ENCODE measurements at places on chromosomes 5 and 9. TPM values are rescaled to one million over a fixed set of nuclear protein-coding genes. Genes with fewer than 3 reads are reported as not detected.

GRCh38 chr9:104258296-104259011, 164.3 kb downstream of the SMC2 start:
- no peak for DNase-seq

QRFP gene
- 0.58 TPM for polyA plus RNA-seq

GRCh38 chr5:166979307-166979895, 1312.0 kb upstream of the WWC1 start:
- peak; percentile 10 for DNase-seq

DNA sequence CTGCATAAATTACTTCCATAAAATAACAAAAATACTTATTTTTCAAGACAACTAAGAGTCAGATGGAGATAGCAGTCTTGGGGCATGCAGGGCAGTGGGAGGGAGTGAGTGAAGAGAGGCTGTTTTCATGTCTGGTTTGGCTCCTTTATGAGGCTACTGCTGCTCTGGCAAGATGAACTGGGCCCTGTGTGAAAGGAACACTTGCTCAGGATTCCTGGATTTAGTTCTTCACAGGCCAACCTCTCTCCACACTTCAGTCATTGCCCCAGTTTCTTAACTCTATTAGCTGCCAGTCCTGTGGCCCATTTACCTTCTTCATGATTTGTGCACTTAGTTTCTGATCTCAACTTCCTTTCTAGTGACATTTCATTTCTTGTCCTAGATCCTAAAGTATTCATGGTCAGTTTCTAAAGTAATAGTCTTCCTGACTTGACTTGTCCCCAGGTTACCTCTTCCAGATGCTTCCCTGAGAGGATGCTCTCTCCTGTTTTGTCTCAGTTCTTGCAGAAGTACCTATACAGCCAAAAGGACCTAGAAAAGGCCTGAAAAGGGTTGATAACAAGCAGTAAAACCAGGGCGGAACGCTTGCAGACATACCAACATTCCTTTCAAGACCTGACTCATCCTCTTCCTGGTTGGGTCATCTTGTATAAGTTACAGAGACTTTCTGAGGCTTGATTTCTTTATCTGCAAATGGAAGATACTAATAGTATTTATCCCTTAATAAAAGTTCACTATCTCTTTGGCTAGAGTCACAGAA, 77.0 kb upstream of the ZFAND5 start:
- DNase-seq: no peak

- peak; percentile 21 for DNase-seq
These were observed 27.4 kb upstream of the CEP120 start for GRCh38 chr5:123450640-123451039.

IL13 gene
- polyA plus RNA-seq: not detected

GRCh38 chr9:137959641-137960411, 82.2 kb downstream of the CACNA1B start:
- no peak for DNase-seq

SHROOM1 gene
- polyA plus RNA-seq: 16.2 TPM

DNA sequence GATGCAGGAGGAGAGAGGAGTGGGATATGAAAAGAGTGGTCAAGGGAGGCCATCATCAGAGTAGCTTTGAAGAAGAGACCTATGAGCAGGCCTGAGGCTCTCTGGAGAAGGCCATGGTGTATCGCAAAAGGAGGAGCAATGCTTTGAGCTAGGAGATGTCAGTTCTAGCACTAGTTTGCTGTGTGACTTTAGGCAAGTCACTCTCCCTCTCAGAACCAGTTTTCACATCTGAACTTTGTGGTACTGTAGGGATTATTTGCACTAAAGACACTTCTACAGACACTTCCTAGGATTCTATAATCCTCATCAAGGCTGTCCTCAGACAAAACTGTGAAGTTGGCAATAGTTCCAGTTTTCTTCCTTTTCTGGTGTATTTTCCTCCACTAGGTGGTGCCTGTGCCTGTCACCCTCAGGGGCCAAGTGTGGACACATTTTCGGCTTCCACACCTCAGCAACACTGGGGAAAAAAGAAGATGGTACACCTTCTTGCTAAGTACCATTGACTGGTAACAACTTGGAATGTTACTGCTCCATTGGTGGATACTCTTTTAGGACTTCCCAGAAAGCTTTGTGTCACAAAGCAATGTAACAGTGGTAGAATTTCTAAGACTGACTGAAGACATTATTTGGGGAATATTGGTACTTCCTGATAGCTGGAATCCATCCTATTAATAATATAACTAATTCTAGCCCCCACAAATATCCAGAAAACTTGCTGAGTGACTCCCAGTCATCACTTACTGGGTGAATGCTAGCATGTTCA, 9.9 kb downstream of the PAPPA start:
- DNase-seq: no peak

DNA sequence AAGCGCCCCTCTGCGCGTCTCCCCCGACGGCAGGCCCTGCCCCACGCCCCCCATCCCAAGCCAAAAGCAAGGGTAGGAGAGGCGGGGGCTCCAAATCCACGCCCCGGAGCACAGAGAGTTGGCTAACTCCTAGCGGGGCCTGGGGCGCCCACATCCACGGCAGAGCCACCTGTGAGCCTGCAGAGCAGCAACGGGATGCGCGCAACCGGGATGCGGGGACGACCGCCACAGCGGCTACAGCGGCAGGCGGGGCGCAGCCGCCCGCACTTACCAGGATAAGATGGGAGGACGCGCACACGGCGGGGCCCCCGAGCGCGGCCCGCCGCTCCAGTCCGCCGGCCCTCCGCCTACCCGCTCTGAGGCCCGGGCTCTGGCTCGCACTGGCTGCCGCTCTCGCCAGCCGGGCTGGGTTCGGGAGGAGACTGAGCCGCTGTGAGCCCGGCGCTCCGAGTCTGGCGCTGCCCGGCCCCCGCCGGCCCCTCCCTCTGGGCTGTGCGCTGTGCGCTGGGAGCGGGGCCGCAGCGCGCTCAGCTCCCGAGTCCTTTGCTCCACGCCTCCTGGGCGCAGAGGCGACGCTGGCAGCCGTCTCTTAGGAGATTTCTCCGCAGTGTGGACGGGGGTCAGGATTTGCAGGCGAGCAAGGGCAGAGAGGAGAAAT, at the start of gene SLC24A2:
Gene SLC24A2 (minus strand): TSS at position 424 of the 658 bp plus-strand sequence.
- DNase-seq: no peak

- no peak for DNase-seq
These were observed 5.7 kb downstream of the BRD3OS start for GRCh38 chr9:134030821-134031470.

PCDHGB4 gene
- polyA plus RNA-seq: 5.9 TPM

- DNase-seq: no peak
These were observed 139.0 kb downstream of the OLFM1 start for GRCh38 chr9:135226369-135227050.

DNA sequence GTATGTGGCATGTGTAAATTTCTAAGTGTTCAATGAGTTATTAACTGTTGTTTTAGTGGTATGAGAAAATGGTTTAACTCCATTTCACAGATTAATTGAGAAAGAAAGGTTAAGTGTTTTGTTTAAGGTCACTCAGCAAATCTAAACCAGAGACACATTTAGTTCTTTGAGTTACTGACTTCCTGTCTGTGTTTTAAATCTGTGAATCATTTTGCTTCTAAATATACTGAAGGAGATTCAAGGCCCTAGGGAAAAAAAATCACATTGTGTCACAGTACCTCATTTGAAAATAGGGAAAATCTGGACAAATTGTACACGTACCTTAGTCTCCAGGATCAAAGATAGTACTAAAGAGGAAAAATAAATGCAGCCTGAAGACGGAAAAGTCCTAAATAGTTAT, 368.2 kb downstream of the TMEM161B start:
- no peak for DNase-seq

AK6 gene
- 94.8 TPM for polyA plus RNA-seq

- DNase-seq: no peak
These were observed 136.1 kb downstream of the RGS3 start for GRCh38 chr9:113599646-113600022.

GRCh38 chr9:23171479-23171878, 654.6 kb downstream of the ELAVL2 start:
- no peak for DNase-seq

GRCh38 chr5:93582167-93582462, 907 bp upstream of the NR2F1 start:
- DNase-seq: peak; percentile 44

GRCh38 chr5:161030229-161030628, 178.2 kb upstream of the ATP10B start:
- DNase-seq: no peak

DNA sequence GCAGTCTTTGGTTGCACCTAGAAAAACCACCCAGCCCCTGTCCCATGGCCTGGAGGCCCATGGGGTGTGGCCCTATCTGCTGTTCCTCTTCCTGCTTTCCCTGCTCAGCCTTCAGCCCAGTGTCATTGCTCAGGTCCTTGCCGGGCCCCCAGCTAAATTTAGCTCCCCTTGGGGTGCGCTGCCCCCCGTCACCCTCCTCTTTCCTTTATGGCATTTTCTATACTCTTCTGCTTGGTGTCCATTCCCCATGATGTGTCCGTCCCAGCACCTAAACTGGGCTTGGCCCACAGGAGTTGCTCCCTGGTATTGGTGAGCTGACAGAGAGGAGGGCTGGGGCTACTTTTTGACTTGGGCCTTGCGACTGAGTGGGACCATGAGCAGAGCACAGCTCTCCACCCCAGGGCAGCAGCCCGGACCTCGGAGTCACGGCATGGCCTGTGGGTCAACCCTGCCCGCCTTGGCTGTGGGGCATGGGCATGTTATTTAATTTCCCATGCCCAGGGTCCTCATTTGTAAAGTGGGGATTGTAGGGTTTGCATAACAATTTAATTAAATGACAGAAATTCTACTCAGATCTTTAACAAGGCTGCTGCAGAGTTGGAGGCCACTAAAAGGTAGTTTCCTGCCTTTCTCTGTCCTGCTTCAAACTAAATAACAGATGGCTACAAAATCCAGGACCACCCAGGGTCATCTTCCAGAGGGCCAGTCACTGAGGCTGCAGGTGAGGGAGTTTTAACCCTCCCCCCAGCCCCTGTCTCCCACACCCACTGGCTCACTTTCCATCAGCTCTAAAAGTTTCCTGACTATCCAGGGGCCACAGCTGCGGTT, 98.2 kb downstream of the DAP start:
- no peak for DNase-seq

DNA sequence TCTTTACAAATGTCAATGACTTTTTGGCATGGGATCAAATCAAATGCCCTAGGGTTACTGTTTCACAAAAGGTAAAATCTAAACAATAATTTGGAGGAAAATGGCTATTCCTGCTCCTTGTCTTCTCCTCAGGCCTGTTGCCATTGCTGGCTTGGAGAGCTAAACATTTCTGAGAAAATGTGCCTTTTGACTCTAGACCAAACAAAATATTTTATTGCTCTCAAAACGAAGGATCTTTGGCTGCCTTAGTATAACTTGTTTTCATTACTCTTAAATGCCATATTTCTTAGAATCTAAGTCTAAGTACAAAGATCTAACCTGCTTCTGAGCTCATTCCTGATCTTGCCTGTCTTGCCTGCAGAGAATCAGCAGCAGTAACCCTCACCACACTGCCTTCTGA, 116.6 kb downstream of the MUSK start:
- no peak for DNase-seq

DNA sequence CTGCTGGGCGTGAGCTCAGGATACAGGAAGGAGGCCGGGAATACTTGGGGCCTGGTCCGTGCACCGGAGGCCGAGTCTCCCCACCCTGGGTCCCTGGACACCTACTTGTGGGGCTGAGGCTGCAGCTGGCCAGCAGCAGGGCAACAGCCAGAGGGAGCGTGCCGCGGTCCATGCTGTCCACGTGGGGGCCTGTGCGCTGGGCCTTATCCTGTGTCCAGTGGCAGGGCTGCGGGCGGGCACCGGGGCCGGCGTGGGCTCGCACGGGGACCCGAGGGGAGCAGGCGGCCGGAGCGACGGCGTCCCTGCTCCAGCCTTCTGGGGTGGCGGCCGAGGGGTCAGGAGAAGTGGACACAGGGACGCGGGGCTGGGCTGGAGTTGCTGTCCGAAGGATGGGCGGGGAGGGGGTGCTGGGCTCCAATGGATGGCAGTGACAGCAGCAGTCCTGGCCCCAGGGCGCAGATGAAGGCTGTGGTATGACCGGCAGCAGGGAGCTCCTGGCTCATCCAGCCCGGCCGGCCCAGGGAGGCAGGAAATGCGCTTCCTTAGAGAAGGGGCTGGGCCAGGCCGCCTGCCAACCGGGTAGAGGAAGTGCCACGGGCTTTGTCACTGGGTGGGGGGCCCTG, at the start of gene ENG:
Gene ENG (minus strand): TSS at position 475 of the 623 bp plus-strand sequence. CDS start 303 bp downstream, at position 172.
- no peak for DNase-seq

GRCh38 chr5:141040093-141040770, 10.9 kb upstream of the PCDHB1 start:
- no peak for DNase-seq

GRCh38 chr5:4309026-4309425, 713.4 kb downstream of the IRX1 start:
- DNase-seq: no peak

All from left renal cortex interstitium (tissue), 4 donors.